Caudate nucleus (tissue), 63 donors: ENCODE measurements at places on chromosomes 12 and 14.
A peak's percentile ranks its signal among the peaks of the same experiment; 100 is the strongest.

GRCh38 chr12:76108356-76108755, 23.9 kb upstream of the NAP1L1 start:
- no peak for DNase-seq

DNA sequence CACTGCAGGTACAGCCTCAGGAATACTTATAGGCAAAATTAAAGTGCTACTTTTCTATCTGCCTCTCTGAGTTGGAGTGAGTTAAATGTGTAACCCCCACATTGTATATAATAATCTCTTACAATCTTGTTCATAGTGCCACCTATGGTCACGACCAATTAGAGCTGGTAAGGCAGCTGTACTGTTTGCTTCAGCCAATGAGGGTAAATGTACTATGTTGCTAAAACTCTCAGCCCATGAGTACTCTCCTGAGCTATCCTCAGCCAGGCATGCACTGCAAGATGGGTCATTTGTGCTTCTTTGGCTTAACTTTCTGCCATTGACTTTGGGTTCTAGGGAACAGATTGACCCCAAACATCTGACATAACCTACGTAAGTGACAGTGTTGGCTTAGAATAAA, 15.0 kb upstream of the MDM2 start:
- no peak for DNase-seq

GRCh38 chr14:100135784-100136183, 23.7 kb downstream of the DEGS2 start:
- DNase-seq: no peak

DNA sequence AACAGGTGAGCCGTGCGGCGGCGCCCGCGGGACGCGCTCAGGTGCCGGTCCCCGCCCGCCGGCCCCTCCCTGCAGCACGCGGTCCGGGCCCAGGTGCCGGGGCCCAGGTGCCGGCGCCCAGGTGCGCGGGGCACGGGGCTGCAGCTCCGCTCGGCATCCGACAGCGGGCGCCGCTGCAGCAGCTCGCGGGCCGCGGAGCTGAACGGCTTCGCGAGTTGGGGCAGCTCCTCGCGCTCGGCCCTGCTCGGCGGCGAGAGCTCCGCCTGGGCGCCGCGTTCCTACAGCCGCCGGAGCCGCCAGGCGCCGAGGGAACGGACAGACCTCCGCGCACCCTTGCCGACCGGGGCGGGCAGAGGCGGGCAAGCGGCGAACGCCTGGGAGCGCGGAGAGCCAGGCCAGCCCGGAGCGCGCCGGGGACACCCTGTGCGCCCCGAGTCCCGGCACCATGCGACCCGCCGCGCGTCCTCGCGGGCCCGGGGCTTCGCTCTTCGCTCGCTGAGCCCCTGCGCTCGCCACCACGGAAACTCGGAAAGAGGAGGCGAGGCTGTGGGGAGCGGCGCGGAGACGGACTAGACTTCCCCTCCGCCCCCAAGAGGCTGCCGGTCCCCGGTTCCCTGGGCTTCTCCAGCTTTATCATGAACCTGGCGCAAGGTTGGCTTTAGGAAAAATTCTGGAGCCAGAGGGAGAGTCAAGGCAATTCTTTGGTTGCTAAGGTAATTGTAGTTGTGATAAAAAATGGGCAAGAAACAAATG, at the start of gene RGS6:
Gene RGS6 (plus strand): TSS at position 201 of the 753 bp plus-strand sequence.
- DNase-seq: no peak

DNA sequence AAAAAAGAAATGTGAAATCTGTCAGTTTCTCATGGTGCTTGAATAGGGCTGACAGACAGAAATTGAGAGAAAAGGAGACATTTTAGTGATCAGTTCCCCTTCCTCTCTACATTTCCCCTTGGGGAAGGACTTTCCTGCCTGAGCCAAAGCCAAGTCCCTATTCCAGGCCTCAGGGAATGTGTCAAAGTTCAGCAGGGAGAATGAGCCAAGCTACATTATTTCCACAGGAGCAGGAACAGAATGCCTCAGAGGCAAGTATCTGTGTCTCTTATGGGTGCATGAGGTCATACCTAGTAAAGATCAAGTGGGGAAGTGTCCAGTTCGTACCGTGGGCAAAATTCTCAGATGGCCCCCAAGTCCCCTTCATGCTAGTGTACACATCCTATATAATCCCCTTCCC, 68.6 kb downstream of the IQSEC3 start:
- no peak for DNase-seq

DNA sequence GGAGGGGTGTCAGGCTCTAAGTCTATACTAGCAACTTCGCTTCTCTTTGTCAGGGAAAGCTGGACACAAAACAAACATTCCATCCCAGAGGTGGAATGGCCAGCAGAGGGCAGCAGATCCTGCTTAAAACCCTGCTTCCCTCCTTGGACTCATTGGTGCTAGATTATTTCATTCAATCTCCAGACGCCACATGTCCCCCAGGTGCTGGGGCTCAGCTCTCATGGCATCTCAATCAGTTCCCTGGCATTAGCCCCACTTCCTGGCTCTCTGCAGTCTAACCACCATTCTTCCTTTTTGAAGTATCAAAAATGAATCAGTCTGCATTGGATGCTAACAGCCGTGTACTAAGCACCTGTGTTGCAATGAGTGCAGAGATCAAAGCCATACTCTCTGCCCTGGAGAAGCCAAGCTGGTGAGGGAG, 8.1 kb upstream of the PPP1R1A start:
- peak; percentile 28 for DNase-seq

DNA sequence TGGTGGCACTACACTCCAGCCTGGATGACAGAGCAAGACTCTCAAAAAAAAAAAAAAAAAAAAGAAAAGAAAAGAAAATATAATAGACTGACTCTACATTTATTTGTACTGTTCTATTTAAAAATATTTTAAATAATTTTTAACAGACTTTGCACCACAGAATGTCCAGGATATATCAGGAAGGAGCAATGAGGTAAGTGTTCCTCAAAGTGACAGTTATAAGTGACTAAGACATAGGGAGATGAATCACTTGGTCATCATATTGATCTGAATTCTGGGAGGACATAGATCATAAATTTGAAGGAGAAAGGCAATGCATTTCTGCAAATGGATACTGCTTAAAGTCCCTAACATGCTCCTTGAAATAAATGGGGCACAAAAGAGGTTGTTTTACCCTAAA, 221.5 kb downstream of the KCNC2 start:
- DNase-seq: no peak

DNA sequence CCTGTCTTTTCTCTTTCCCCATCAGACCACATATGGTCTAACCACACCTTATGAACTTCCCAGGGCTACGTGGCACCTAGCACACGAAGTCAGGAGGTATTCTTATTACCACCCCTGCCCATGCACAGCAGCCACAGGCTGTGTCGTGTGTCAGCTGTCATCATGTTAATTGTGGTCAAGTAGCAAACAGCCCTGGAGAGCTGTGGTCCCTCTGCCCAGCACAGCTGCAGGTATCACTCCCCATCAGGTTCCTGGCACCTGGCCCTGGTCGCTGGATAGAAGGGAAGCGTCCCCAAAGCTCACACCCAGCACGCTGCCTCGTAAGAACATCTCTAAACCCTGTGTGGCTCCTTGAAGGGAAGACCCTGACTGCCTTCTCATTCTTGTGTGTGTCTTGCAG, 45.4 kb downstream of the CLMN start:
- DNase-seq: no peak

DNA sequence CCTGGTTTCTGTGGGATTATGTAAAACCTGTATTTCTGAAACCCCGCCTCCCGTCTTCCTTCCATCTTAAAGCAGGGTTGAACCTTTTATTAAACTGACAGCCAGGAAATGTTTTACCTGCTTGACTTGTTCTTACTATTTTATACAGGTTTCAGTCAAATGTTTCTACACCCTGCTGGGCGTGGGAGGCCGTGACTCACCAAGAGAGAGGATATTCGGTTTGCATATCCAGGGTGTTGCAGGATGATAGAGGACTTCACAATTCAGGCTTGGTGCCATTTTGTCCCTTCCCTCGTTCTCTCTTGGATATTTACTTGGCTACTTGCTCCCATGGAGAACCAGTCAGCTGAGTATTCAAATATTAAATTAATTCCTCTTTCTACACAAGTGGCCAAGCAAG, 69.7 kb downstream of the ARF6 start:
- peak; percentile 7 for DNase-seq
